Occipital lobe (tissue), 3 donors: ENCODE measurements at places on chromosomes 3 and 15. TPM values are rescaled to one million over a fixed set of nuclear protein-coding genes. Genes with fewer than 3 reads are reported as not detected.
A peak's percentile ranks its signal among the peaks of the same experiment; 100 is the strongest.

The MUC4 gene
- not detected for total RNA-seq

The SPINK8 gene
- total RNA-seq = not detected

DNA sequence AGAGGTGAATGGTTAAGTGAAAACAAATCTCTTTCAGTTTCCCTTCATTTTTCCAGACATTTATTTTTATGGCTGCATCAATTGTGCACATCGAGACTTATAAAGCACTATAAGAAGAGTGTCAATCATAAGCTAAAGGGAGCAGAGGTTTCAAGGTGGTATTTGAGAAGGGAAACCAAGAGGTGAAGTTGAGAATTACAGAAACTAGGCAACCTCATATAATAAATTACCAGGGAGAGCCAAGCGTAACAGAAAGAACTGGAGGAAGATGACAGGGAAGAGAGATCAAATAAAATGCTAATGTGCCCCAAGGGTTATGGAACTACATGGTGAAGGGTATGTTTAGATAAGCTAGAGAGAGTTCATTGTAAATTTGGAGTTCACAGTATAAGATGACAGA, 6.3 kb upstream of the CCDC54 start:
- no peak for DNase-seq

GRCh38 chr15:31338879-31339557, 12.4 kb downstream of the KLF13 start:
- peak; percentile 59 for DNase-seq

GRCh38 chr15:54298396-54298795, 320.2 kb downstream of the UNC13C start:
- no peak for DNase-seq
